CD14-positive monocyte (primary cell): ENCODE measurements at places on chromosomes 13 and 19.

DNA sequence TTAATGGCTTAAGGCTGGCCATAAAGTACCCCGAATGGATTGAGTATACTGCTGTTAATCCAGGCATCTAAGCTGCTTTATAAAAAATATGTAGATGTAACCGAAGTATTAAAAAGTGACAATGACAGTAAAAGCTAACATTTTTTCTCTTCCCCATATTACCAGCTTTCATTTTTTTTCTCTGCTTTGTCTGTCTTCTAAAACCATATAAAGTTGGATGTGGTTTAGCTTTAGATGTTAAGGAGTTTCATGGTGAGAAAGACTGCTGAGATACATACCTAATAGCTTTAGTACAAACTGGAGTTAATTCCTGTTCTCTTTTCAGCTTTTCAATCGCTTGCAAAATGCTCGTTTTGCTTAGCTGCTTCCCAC, 838 bp downstream of the AKAP11 start:
- DNase-seq: no peak

DNA sequence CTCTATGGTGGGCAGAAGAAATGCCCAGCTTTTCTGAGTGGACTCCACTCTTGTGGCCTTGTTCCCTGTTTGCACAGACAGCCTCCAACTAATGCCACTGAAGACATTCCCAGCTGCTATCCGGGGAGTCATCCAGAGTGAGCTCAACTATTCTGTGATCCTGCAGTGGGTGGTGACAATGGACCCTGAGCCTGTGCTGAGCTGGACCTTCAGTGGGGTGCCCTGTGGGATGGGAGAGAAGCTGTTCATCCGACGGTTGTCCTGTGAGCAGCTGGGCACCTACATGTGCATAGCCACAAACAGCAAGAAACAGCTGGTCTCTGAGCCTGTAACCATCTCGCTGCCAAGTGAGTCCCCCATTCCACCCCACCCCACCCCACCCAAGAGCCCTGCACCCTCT, 10.3 kb downstream of the IGSF23 start:
- no peak for DNase-seq

GRCh38 chr19:28443361-28443760, 769.6 kb downstream of the UQCRFS1 start:
- no peak for DNase-seq

DNA sequence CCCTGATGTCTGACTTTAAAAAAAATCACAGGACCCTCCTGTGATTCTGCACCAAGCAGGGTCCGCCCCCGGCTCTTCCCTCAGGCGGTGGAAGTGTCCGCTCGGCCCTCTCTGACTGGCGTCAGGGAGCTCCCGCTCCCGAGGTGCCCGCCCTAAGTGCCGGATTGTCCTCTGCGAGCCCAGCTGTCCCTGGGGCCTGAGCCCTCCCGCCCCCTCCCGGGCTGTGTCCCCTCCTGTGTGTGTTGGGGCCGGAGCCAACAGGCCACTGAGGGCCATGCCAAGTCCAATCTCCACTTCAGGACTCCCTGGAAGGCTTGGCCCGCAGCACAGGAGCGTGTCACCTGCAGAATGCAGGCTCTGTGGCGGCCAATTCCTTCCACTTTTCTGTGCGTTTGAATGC, 25.4 kb downstream of the MAP2K2 start:
- no peak for DNase-seq

GRCh38 chr13:43569658-43570057, 217.1 kb downstream of the ENOX1 start:
- DNase-seq: no peak
